ENCODE measurements at places on chromosomes 16 and 17. TPM values are rescaled to one million over a fixed set of nuclear protein-coding genes. Genes with fewer than 3 reads are reported as not detected.

Gene FZD2
- total RNA-seq = not detected

Gene ZNRF1
- 35.3 TPM for total RNA-seq

DNA sequence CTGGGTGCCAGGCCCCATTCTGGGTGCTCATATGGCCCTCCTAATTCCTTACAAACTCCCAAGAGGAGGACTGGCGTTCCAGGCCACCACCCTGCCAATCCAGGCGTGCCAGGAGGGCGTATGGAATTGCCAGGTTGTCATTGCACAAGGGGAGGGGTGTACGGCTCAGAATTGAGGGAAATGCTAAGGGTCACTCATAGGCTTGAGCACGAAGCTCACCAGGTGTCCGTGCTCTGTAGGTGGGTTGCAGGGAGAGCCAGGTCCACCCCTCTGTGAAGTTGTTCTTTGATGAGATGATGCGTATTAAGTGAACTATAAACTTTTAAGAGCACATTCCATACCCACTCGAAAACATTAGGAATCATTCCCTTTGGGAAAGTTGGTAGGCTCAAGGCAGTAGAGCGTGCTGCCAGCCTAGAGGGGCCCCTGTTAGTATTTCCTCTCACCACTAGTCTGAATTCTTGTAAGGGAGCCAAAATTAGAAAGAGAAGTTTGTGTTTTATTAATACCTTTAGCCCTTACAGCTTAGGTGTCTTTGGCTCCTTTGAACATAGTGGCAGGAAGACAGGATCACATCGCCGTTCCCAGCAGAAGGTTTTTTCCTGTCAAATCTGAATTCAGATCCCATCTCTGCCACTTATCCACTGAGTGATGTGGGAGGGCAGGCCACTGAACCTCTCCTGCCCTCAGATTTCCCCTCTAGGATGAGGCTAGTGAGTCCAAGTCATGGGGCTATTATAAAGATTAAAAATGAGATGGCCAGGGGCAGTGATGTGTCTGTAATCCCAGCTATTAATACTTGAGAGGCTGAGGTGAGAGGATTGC is 38.7 kb upstream of the NFAT5 start:
- DNase-seq = no peak

GRCh38 chr17:41522301-41523224 is 3.9 kb upstream of the KRT15 start:
- no peak for DNase-seq

- no peak for DNase-seq
Observed at GRCh38 chr16:31466381-31466841, 5.5 kb upstream of the TGFB1I1 start.
